Lower lobe of right lung (tissue), 2 donors: ENCODE measurements at places on chromosomes 6 and 20. TPM values are rescaled to one million over a fixed set of nuclear protein-coding genes. Genes with fewer than 3 reads are reported as not detected.

DNA sequence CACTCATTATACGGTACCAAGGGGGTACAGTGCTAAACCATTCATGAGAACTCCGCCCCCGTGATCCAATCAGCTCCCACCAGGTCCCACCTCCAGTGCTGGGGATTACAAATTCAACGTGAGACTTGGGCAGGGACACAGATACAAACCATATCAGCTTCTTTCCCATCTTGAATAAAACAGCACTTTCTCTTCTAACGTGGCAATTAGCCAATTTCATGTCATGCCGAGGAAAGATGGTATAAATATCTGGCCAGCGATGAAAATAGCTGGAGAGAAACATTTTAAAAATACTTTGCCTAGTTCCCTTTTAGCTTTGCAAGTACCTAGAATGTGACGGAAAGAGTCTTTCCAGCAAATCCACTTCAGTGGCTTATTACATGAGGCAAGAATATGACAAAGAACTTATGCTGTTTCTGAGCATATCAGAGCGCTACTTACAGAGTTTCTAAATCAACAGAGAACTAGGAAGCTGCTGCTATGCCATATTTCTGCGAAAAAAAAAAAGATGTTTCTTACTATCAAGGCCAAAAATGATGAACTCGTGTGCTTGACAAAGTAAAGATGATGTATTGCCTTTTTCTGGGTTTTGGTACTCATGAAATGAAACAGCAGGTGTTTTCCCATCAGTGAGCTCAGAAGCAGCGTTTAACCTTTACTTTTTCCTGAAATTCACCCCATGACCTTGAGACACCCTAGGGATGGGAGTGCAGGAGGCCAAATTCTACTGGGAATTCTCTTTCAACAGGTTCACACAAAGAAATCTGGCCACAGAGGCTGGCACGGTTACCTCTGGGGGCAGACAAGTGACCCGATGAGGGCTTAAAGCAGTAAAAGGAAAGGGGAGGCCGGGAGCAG is 37.9 kb downstream of the AGPAT4 start:
- H3K36me3 ChIP-seq: no peaks in the 10 kb centered on the region
- no peak overlapping the region for H3K4me3 ChIP-seq
- H3K4me1 ChIP-seq: peaks cover 9% of the 10 kb centered on the region
- no peaks in the 10 kb centered on the region for H3K27me3 ChIP-seq
- H3K27ac ChIP-seq: no peak overlapping the region
- no peak for DNase-seq

DNA sequence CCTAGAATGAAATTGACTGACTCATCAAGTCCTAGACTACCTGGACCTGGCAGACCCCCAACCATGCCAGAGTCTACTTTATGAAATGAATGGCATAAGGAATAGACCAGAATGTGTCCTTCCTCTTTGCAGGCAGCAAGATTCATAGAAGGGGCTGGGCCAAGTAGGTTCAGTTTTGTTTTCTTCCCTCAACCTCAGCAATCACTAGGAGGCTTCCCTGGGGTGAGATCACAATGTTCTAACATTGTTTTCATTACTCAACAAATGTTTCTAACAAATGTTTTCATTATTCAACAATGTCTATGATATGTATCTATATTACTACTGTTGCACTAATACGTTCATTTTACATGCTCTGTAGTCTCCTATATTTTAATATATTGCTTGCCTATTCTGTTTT is 8.4 kb upstream of the FAM162B start:
- no peak for DNase-seq
- no peaks in the 10 kb centered on the region for H3K4me1 ChIP-seq
- no peak overlapping the region for H3K4me3 ChIP-seq
- H3K36me3 ChIP-seq: no peaks in the 10 kb centered on the region

- no peak for DNase-seq
- H3K4me3 ChIP-seq: no peak overlapping the region
- peaks cover 33% of the 10 kb centered on the region for H3K4me1 ChIP-seq
- H3K27me3 ChIP-seq: no peaks in the 10 kb centered on the region
These were observed 24.8 kb downstream of the DUSP22 start for GRCh38 chr6:317060-317447.

The AVP gene
- not detected for total RNA-seq

GRCh38 chr20:48738399-48739304 is 89.1 kb downstream of the PREX1 start:
- H3K27me3 ChIP-seq: no peaks in the 10 kb centered on the region
- peaks cover 52% of the 10 kb centered on the region for H3K4me1 ChIP-seq
- H3K4me3 ChIP-seq: no peak overlapping the region
- peaks cover 37% of the 10 kb centered on the region for H3K36me3 ChIP-seq
- peak overlapping the region; percentile 68 for H3K27ac ChIP-seq
